ENCODE measurements at places on chromosomes 13 and 19.

- DNase-seq = no peak
Measured at GRCh38 chr13:96381681-96382080, 291.8 kb downstream of the HS6ST3 start.

- no peak for DNase-seq
Measured at GRCh38 chr13:59744747-59745391, 418.9 kb downstream of the DIAPH3 start.

- DNase-seq = no peak
Measured at GRCh38 chr19:15154002-15154612, 46.7 kb downstream of the NOTCH3 start.

GRCh38 chr13:94382517-94382916, 97.0 kb downstream of the DCT start:
- no peak for DNase-seq

DNA sequence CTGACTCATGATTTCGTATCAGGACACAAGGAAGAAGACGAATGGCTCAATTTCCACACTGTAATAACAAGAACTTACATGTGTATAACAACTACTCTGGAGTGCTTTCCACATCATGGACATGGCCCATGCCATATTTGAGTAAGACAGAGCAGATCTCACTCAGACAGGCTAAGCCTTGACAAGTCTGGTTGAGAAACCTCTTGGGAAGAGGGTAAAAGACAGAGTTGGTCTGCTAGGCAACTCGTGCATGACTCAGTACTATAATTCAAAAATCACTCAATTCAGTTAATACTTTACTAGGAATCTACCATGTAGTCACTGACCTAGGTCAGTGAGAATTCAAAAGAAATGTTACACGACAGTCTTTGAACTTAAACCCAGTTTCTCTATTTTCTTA, 5.7 kb upstream of the THSD1 start:
- DNase-seq = no peak

GRCh38 chr19:11087870-11088505, 1.3 kb upstream of the LDLR start:
- DNase-seq = no peak

GRCh38 chr13:62280590-62280989, 864.9 kb upstream of the PCDH20 start:
- no peak for DNase-seq

DNA sequence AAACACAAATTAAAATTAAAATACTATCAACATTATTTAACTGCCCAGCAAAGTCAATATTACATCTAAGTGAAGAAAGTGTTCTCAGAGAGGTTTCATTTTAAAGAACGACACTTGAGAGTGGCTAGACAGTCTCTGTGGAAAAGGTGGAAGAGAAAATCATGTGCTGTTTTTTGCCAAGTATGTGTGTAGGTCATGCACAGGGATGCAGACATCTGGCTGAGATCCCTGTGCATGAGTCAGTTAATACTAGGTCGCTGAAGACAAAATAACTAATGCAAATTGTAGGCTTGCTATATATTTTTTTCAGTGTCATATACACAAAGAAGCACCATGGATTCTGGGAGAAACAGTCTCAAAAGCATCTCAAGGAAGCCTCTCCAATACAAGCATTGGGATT, 44.3 kb upstream of the ENOX1 start:
- DNase-seq = no peak

Data from H1 (cell line).